ENCODE measurements at places on chromosomes 16 and 17.

GRCh38 chr17:68595986-68596385 is 5.2 kb downstream of the FAM20A start:
- DNase-seq, result no peak

- no peak for DNase-seq
These were observed 47.4 kb downstream of the AXIN2 start for GRCh38 chr17:65514082-65514481.

- no peak for DNase-seq
These were observed 408.7 kb upstream of the TNRC6C start for GRCh38 chr17:77549726-77550366.

GRCh38 chr17:75695141-75695829 is 26.0 kb upstream of the ITGB4 start:
- no peak for DNase-seq

GRCh38 chr17:38897176-38897575 is 27.3 kb downstream of the LASP1 start:
- DNase-seq, result no peak

DNA sequence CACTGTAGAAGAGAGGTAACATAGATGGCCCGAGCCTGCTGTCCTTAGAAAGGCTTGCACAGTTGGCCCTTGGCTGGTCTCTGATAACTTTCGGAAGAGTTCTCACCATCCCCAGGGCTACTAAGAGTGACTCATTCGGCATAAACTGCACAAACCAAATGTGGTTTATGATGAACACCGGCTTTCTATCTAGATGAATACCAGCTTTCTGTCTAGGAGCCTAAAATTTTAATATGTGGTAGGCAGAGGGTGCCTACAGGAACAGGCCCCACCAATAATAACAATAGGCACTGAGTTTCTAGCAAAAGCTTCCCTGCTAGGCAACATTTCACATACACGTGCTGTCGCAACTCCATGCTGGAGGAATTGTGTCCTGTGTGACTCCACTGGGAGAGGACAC is 15.4 kb downstream of the CNOT1 start:
- DNase-seq, result no peak

Data from stimulated activated CD8-positive, alpha-beta memory T cell treated with anti-CD3 and anti-CD28 coated beads, Interleukin-15, amount 100 ng/mL, for 1 hour (primary cell).